ENCODE measurements at places on chromosomes 12 and 14.

DNA sequence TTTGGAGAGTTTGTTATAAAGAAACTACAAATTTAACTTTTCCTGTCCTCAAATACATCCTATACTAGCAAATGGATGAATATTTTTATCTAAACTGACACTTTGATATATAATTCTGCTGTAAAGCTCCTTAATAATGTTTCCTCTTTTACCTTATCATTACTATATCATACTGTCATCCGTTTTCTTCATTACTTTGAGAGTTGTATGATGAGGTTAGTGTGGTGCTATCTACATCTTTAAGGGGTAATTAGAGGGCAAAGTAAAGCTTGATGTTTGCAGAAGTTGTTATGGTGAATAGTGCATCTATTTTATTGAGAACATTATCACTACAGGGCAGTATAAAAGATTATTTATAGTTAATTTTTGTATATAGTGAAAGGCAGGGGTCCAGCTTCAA, 36.1 kb downstream of the LIN7A start:
- H3K27ac ChIP-seq: no peak overlapping the region
- H3K4me1 ChIP-seq: no peaks in the 10 kb centered on the region
- no peak for DNase-seq
- no peaks in the 10 kb centered on the region for H3K27me3 ChIP-seq
- H3K36me3 ChIP-seq: no peaks in the 10 kb centered on the region
- H3K4me3 ChIP-seq: no peak overlapping the region

- H3K36me3 ChIP-seq: no peaks in the 10 kb centered on the region
- H3K4me1 ChIP-seq: no peaks in the 10 kb centered on the region
- DNase-seq: no peak
Observed at GRCh38 chr12:109735051-109735521, 21.5 kb downstream of the FAM222A start.

DNA sequence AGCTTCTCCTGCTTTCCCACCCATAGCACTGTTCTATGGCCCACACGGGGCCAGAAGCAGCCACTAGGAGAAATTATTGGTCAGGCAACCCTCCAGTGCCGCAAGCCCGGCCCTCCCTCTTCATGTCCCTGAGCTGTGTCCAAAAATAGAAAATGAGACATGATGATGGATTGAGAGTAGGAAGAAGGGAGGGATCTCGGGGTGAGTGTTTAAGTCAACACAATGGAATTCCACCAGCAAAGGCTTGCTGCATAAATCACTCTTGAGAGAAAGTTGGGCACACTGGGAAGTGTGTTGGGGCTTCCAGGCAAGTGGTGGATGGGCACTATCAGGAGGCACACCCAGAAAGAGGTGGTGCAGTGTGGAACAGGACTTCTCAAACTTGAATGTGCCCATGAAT, 94.2 kb downstream of the LLPH start:
- H3K27me3 ChIP-seq: no peaks in the 10 kb centered on the region
- H3K4me3 ChIP-seq: no peak overlapping the region
- no peaks in the 10 kb centered on the region for H3K36me3 ChIP-seq
- DNase-seq: no peak

GRCh38 chr14:70753518-70753953, 55.8 kb downstream of the MAP3K9 start:
- H3K36me3 ChIP-seq: no peaks in the 10 kb centered on the region
- H3K4me1 ChIP-seq: no peaks in the 10 kb centered on the region
- no peaks in the 10 kb centered on the region for H3K27me3 ChIP-seq
- DNase-seq: no peak
- H3K4me3 ChIP-seq: no peak overlapping the region

Measured in vagina (tissue), 2 donors.